ENCODE measurements at places on chromosomes 7 and 10.

DNA sequence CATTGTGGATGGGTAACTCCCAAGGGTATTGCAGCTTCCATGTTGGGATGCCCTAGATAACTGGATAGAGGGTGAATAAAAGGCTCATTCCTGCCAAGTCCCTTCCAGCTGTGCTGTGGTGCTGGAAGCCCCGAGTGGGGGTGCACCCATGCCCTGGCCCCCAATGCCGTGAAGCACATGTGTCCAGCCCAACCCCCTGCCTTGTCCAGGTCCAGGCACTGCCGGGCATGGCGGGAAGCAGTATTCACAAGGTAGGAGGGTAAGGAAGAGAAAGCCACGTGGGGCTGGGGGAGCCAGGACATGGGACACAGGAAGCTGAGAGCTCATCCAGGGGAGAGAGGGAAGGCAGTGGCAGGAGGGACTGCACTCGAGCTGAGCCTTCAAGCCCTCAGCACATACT, 148.2 kb upstream of the CDCA7L start:
- DNase-seq = no peak

DNA sequence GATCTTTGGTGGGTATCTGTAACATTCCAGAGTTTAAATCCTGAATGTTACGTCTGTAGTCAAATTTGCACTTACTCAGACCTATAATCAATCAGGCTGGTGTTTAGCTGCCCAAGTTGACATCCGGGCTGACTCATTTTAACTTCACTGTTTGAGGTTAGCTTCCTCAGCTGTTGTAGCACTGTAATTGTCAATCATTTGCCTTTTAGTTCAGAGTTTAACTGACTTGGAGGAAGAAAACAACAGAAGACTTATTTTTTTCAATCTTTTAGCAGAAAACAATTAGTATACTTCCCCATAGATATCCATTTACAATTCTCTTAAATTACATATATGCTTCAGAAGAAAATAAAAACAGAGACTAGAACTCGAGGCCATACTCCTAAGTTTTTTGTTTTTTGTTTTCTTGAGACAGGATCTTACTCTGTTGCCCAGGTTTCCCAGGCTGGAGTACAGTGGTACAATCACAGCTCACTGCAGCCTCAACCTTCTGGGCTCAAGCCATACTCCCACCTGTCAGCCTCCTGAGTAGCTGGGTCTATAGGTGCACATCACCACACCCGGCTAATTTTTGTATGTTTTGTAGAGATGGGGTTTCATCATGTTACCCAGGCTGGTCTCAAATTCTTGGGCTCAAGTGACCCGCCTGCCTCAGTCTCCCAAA, 38.5 kb upstream of the LRRC17 start:
- no peak for DNase-seq

DNA sequence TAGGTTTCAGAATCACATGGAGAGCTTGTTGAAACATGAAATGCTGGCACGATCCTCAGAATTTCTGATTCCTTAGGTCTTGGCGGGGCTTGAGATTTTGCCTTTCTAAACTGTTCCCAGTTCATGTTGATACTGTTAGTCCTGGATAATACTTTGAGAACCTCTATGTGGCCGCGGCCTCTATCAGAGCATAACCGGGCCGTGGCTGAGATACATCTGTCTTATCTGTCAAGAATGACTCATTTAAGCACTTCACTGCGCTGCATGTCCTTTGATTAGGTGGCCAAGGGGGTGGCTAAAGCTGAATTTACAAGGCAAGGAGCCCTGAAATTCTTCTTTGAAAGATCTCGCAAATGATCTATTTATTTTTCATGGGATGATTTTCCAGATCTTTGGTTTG, 66.9 kb downstream of the GALNT17 start:
- DNase-seq = no peak

DNA sequence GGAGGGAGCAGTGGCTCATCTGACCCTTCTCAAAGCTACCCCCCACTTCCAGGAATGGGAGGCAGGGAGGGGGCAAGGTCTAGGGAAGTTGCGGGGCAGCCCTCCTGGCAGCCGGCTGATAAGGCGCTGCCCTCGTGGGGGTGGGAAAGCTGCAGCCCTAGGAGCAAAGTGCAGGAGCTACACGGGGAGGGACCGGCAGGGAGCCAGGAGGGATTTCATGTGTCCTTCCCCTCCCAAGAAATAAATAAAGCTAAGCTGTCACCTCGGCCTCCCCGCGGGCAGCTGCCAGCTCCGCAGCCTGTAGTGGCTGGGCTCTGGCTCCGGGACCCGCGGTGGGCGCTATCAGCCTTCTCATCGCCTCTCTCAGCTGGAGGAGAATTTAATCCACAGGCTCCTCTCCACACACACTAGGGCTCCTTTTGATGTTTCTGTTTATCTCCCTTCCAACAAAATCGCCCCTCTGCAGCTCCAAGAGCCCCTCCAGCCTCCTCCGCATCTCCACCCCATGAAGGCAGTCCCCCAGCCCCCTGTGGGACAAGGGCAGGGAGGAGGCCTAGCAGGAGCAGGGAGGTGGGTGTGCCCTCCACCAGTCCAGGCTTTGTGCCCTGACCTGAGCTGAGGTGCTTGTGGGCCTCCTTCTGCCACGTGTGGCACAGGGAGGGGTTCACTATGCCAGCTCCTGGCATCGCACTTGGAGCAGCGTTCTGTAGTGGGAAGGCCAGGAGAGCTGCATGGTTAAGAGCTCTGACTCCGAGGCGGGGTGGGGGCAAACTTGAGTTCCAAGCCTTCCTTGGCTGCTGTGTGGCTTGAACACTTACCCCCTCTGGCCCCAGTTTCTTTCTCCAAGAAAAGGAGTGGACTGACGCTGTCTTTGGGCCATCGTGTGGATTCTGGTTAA, 80.5 kb downstream of the C10orf105 start:
- DNase-seq = no peak

DNA sequence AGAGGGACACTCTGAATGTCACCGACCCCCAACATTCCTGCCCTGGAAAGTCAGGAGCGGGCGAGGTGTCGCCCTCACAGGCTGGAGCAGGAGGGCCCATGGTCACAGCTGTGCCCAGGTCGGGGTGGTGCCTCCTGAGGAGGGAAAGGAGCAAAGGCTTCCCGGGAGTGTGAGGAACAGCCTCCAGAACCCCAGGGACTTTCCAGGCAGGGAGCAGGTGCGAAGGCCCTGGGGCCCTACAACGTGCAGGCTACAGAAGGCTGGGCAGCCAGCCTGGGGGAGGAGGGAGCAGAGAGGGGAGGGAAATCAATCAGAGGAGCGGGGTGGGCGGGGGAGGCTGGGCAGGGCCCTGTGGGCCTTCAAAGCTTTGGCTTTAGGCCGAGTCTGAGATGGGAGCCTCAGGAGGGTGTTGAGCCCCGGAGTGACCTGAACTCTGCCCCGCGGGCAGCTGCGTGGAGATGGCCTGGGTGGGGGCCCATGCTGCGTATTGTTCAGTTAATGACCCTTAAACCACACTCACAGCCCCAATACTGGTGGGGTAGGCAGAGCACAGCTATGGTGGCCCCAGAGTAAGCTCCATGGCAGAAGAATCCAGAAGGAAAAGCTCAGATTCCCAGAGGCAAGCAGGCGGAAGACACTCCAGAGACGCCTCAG, 44.2 kb upstream of the PPP2R2D start:
- no peak for DNase-seq

DNA sequence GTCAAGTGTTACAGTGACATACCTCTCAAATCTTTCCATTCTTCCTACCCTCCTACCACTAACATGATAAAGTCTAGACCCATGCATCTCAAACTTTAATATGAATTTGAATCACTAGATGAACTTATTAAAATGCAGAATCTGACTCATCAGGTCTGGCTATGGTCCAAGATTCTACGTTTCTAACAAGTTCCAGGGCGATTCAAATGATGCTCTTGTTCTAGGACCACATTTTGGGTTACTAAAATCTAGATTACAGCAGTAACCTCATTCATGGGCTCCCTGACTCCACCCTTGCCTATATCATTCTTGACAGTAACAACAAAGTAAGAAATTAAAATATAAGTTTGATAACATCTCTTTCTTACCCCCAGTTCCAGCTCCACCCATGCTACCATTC, 124.8 kb upstream of the LSM8 start:
- no peak for DNase-seq

DNA sequence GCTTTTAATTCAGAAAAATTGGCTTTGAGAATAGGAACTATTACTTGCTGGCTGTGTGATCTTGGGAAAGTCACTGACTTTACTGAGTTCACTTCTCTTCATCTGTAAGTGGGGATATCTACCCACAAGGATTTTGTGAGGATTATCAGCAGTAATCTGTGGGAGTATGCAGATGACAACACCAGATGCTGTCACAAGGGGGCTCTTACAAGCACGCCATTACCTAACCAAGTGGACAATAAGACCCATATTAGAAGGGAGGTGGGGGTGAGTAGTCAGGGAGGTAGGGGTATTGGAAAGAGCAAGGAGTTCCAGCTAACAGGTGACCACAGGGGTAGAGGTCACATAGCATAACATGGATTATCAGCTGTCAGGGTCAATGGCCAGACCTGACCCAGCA, 569.4 kb downstream of the SUGCT start:
- no peak for DNase-seq

All from anterior cingulate cortex (tissue), 58 donors.